DMS153 (cell line): ENCODE measurements at places on chromosomes 12 and 14.
A peak's percentile ranks its signal among the peaks of the same experiment; 100 is the strongest.

- no peak for DNase-seq
Observed at GRCh38 chr12:24138041-24138440, 188.6 kb upstream of the SOX5 start.

DNA sequence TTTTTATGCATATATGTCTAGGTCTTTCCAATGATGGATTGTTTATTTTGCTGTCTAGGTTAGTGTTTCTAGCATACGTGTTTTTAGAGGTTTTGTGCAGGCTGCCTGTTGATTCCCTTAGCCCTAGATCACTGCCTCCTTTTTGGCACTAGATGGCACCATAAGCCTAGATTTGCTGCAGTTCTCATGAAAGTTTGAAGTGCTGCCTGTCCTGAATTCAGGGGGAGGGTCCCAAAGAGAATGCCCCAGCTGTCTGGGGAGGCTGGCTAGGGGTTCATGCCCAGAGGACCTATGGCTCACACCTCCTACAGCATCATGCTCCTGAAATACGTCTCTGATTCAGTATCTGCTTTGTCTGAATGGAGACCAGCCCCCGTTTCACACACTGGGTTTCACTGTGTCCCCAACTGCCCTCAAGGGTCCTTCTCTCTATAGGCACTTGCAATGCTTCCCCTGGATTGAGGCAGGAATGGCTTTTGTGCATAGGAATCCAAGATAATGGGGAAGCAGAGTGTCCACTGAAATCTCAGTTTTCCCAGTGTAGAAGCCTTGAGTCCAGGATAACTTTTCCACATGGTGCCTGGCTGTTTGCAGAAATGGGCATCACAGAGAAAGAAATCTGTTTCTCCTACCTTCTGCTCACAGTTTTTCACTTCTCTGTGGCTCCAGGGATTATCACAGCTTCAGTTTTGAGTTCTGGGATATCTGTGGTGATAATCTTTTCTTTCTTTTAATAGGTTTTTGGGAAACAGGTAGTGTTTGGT is 14.2 kb upstream of the TXNRD1 start:
- DNase-seq = peak; percentile 19

DNA sequence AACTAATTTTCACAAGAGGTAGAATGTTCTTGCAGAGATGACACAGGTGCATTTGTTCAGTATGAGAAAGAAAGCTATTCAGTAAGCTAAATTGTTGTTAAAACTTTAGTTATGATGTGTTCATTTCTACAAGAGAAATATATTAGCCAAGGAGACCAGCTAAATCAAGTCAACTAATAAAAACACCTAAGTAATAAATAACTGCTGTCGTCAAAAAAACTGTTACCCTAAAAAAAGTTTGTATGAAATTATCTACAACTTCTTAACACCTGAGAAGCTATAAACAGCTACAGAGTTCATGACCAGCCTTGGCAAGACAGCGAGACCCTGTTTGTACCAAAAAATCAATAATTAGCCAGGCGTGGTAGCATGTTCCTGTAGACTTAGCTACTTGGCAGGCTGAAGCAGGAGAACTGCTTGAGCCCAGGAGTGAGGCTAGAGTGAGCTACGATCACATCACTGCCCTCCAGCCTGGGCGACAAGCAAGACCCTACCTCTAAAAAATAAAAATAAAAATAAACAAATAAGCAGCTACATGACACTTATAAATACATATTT is 67.6 kb upstream of the AP4S1 start:
- no peak for DNase-seq

GRCh38 chr12:129949651-129950050 is 45.8 kb upstream of the TMEM132D start:
- DNase-seq = no peak

DNA sequence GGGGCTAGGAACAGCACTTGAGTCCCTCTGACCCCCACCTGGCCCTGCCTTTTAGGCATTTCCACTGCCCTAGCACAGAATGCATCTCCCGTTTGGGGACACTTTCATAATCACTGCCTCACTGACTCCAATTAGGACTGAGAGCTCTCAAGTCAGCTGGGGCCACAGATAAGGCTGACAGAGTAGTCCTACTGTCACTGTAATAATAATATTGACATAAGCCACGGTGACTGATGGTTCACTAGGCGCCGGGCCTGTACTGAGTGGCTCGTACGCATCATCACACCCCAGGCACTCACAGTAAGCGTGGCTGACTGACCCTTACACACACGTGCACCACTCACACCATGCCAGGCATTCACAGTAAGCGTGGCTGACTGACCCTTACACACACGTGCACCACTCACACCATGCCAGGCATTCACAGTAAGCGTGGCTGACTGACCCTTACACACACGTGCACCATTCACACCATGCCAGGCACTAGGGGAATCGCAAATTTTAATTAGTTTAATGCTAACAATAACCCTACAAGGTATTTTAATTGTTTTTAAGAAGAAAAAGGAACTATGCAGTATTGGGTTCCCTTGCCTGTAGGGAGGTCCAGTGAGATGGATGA is 87.7 kb downstream of the CHGA start:
- peak; percentile 35 for DNase-seq

DNA sequence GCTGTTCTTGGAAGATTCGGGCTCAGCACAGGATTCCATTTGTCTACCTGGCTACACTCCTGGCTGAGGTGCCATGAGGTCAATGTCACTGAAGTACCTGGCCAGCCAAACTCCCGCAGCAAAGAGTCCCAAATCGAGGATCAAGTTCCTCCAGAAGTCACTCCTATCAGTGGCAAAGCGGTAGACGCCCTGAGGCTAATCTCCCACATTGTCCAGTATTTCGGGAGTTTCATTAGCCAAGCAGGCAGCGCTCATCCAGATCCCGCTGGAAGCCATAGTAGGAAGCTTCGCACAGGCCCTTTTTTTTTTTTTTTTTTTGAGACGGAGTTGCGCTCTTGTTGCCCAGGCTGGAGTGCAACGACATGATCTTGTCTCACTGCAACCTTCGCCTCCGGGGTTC is 8.9 kb upstream of the AACS start:
- DNase-seq = no peak

DNA sequence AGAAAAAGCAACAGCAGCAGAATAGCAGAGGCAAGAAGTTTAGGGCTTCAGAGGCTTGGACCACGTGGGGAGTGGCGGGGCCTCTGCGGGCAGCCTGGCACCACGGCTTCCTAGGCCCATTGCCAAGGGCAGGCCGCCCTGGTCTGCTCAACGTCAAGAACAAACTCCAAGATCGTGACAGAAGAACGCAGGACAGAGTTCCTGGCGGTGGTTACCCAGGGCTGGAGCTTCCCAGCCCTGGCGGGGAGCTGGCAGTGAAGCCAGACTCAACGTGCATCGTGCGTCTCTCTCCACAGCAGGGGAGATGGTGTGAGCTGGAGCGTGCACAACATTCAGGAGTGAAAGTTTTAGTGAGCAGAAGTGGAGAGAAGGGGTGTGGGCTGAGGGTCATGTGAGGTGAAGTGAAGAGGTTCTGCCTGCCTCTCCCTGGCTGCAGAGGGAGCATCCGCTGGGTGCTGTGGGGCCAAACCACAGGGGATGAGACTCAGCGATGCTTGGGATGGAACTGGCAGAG is 13.9 kb upstream of the CACNA2D4 start:
- DNase-seq = no peak

GRCh38 chr12:26251600-26251999 is 56.2 kb downstream of the SSPN start:
- no peak for DNase-seq

DNA sequence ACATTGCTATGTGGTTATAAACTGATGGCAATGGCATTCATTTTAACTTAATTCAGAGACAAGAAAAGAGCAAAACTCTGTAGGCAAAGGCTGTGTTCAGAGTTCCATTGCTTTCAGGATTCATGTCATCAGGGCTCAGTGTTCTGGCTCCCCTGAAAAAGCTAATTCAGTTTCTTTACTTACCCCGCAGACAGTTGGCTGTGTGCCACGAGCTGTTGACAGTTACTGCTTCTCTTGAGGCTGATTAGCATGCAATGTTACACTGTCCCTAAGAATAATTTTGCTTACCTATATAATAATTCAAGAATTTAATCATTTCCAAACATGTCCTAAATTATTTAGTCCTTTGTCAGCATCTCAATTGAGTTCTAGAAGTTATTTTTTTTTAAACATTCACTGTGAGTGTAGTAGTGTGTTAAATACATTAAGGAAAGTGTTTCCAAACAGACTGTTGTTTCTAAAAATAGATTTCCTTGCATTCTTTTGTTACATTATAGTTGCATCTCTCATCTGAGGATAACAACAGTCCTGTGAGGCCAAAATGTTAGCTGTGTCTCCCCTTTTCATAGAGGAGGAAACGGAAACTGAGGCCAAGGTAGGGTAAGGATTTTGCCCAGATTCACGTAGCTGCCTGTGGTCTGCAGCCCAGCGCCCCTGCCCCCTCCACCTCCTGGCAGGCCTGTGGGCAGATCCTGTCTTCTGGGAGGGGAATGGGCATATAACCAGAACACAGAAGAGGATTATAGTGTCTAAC is 98.6 kb downstream of the PELI2 start:
- peak; percentile 25 for DNase-seq

GRCh38 chr12:120199595-120200306 is 1.2 kb downstream of the RPLP0 start:
- DNase-seq = no peak

GRCh38 chr14:101813833-101814232 is 52.3 kb downstream of the PPP2R5C start:
- DNase-seq = no peak

DNA sequence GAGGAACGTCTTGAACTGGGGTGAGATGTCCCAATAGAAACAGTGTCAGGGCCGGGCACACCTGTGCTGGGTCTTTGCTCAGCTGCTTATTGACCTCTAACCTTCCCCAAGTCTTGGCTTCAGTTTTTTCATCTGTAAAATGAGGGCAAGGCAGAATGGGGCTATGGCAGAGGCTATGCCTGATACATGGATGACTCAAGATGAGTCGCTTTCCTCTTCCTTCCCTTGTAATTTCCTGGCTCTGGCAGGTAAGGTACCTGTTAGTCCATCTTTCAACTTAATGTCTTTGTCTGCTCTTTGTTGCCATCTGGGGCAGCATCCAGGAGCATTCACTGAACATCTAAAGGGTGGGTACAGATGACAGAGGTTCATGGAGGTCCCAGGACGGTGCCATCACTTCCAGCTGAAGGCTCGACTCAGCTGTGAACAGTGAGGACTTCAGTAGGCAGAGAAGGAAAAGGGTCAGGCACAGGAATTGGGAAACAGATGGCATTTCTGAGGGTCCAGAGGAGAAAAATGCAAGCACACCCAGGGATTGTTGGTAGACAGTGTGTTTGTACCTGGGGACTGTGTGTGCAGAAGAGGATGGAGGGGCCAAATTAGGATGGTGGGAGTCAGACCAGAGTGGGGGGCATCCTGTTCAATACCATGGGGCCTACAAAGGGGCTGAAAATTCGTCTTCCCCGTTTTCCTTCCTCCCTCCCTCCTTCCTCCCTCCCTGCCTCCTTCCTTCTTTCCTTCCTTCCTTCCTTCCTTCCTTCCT is 268.3 kb downstream of the VRK1 start:
- DNase-seq = no peak

DNA sequence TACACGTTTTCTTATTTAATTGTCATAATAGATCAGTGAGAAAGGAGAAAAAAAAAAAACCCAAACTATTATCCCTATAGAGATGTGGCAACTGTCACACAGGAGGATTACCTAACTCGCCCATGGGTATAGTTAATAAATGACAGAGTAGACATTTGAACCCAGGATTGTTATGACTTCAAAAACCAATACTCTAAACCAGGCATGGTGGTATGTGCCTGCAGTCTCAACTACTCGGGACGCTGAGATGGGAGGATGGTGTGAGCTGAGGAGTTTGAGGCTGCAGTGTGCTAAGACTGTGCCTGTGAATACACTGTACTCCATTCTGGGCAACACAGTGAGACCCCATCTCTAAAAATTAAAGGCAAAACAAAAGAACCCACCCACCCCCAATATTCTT is 114.5 kb downstream of the DENND5B start:
- no peak for DNase-seq

GRCh38 chr14:43207189-43207588 is 1299.9 kb downstream of the FSCB start:
- DNase-seq = no peak

- no peak for DNase-seq
Observed at GRCh38 chr12:75883241-75883640, 148.3 kb downstream of the PHLDA1 start.

- DNase-seq = no peak
Observed at GRCh38 chr14:75909630-75910029, 72.2 kb downstream of the TGFB3 start.

DNA sequence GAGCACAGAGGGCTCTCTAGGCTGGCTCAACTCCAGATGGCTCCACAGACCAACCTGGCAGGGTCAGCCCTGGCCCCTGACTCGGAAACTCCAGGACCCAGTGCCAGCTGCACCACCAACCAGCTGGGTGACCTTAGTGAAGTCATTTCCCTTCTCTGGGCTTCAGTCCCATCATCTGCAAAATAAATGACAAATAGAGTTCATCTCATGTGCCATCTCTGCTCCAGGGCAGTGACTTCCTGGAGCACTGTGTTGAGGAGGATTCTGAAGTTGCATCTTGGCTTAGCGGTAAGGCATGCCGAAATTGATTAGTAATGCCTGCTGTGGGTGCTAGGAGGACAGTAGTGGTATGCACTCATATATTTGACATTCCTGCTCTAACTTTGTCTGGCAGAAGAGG is 31.5 kb downstream of the DTX1 start:
- no peak for DNase-seq

DNA sequence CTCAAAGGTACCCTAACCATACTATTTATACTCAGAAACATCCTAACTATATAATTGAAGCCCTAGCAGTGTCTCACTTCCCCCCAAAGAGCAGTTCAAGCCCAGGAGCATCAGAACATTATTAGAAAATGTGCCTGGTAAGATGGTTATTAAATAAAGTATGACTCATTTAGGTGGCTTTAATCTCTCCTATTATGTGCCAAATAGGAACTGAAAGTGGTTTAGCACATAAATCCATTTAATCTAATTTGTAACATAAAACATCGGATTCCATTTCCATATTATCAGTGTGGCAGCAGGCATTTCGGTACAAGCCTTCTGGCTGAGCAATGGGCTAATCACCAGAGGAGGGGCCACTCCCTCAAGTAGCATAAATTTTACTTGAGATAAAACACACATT is 395.2 kb upstream of the TMTC1 start:
- DNase-seq = no peak

- DNase-seq = no peak
Observed at GRCh38 chr12:14201291-14201690, 164.2 kb upstream of the ATF7IP start.

DNA sequence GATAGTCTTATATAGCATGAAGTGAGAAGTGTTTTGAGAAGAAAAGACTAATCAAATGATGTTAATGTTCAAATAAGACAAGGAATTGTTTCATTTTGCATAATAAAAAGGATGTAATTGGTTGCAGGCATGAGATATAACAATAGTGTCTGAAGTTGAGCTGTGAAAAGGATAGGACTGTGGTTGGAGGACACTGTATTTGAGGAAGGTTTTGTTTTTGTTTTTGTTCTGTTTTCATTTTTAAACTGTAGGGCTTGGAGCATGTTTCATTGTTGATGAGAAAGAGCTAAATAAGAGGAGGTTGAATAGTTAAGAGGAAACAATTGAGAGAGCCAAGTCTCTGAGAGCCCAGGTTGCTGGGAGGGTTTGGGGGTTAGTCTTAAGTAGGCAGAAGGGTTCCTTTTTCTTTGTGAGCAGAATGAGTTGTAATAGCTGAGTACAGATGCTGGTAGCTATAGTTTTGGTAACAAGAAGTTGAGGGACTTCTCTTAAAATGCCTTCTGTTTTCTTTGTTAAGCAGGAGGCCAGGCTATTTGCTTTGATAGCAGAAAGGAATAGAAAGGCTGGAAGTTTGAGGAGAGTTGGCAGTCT is 58.4 kb downstream of the CCDC91 start:
- no peak for DNase-seq
